ENCODE measurements at places on chromosomes 6 and 20. TPM values are rescaled to one million over a fixed set of nuclear protein-coding genes. Genes with fewer than 3 reads are reported as not detected.
A peak's percentile ranks its signal among the peaks of the same experiment; 100 is the strongest.

Gene ERVFRD-1
- total RNA-seq: not detected

DNA sequence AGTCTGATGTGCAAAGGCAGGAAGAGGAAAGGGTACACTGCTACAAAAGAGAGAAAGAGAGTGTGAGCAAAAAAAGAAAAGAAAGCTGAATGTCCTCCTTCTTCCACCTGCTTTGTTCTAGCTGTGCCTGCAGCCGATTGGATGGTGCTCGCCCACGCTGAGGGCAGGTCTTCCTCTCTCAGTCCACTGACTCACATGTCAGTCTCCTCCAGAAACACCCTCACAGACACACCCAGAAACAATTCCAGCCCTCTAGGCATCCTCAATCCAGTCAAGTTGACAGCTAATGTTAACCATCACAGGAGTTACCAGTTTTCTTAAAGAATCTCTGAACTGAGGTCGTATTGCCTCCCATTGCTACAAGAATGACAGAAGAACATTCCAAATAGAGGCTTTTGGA, 411.9 kb upstream of the SASH1 start:
- no peak for DNase-seq

DNA sequence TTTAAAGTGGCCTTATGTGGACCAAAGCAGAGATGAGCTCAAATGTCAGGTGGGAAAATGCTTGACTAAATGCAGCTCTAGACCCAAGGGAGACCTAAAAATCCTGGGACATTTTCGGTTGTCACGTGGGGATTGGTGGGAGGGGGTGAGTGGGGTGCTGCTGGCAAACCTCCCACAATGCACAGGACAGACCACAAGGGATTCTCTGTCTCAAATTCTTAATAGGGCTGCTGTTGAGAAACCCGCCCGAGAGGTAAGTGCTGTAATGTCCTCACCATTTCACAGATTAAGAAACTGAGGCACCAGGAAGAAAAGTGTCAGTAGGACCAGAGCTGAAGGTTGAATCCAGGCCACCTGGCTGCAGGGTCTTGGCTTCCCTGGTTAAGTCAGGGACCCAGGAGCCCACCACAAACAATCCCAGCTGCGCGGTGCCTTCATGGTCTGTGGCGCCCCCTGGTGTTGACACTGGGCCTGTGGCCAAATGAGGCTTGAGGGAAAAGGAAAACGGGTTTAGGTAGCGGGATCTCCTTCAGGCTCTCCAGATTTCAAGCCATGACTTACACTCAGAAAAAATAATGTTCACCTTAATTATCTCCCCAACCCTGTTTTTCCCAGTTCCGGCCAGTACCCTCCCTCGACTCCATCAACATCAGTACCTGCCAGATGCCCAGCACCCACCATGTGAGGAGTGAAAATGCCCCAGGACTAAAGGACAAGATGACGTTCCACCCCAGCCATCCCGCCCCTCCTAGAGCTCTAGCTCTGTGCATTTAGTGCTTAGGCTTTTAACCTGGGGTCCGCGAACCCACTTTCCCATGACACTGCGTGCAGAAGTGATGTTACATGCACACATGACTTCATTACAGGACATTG, 7.2 kb downstream of the HLA-G start:
- DNase-seq: no peak

GRCh38 chr6:113669606-113670005, 187.5 kb upstream of the MARCKS start:
- no peak for DNase-seq

DNA sequence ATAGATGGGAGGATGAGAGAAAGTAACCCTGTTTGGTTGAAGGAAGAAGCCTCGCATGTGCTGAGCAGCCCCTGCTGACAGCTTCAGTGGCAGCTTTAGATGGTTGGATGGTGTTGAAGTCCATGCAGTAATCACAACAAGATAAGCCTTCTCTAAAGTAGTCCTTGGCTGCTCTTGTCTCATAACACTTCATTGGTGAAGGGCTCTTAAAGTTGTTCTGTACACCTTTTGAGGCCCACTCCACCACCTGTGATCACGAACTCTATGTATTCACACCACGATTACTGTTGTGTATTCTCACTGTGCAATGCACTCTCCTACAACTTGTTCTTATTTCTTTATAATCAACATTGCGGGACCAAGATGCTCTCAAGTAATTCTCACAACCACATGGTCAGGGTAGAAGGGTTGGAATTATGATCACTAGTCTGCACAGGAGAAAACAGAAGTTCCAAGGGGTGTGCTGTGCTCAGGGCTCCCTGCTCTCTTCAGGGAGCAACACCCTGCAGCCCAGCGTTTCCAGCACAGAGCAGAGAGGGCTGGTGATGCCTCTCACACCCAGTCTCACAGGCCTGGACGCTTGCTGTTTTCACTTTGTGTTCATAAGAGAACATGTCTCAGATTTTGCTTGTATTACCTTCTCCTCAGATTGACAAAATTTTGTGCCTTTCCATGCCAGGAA, 294.4 kb downstream of the SMOC2 start:
- no peak for DNase-seq

GRCh38 chr6:10972196-10972595, 71.9 kb downstream of the ELOVL2 start:
- no peak for DNase-seq

GRCh38 chr20:41330343-41330720, 10.3 kb upstream of the LPIN3 start:
- no peak for DNase-seq

DNA sequence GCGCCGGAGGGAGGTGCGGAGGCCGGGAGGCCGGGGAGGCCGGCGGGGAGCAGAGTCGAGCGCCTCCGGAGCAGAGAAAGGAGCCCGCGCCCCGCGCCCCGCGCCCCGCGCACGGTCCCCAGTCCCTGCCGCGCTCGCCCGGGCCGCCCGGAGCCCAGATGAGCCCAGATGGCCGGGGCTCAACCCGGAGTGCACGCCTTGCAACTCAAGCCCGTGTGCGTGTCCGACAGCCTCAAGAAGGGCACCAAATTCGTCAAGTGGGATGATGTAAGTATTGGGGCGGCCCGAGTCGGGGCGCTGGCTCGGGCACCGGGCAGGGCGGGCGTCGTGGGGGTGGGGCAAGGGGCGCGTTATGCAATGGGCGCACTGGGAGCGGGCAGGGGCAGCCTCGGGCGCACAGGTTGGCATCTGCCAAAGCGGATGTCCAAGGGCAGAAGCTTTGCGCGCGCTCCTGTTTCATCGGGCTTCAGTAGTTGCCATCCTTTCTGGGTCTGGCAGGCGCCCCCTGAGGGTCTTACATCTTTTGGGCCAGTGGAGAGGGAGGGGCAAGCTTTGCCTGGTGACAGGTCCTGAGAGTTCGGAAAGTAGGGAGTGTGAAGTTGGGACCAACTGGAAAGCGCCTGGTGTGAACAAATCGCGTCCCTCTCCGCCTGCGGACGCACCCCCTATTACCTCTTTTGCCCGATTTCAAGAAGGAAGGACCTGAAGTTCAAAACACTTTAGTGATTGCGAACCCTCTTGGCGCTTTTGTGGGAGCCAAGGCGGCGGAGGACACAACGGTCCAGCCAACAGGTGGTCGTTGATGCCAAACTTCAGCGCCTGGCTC, 631 bp downstream of the PLCB1 start:
- DNase-seq: peak; percentile 83

Gene MCUR1
- total RNA-seq: 13.2 TPM

DNA sequence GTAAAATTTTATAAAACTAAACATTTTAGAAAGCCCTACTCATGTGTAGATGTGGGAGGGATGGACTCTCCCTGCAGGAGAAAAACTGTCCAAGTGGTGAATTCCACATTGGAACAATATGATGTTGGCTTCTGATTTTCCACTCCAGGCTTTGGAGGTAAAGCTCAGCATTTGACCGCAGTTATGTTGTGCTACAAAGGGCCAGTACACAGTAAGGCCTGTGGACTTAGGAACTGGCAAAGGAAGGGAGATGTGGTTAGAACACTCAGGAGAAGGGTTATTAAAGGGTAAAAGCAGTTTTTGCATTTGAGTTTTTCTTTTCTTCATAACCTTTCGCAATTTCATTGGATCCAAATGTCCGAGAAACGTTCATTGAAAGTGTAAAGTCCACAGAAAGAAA, 150.3 kb upstream of the SASH1 start:
- no peak for DNase-seq

Gene UBE2J1
- 33.2 TPM for total RNA-seq

GRCh38 chr20:25061103-25061799, 3.3 kb upstream of the ACSS1 start:
- DNase-seq: peak; percentile 50

DNA sequence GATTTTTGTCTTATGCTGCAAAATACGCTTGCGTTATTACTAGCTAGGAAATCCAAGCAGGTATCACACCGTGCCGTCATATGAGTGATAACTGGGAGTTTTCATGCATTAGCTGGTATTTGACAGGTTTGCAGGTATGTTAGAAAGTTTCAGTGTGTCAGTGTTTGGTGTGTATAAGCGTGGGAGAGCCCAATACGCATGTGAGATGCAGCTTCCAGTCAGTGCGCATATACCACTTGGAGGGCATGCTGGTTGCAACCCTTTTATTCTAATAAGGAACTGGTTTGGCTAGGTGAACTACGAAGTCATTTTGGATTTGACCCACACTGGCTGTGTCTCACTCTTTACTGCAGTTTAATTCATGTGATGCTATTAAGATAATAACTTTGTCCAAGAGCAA, 35.1 kb downstream of the JARID2 start:
- DNase-seq: no peak

DNA sequence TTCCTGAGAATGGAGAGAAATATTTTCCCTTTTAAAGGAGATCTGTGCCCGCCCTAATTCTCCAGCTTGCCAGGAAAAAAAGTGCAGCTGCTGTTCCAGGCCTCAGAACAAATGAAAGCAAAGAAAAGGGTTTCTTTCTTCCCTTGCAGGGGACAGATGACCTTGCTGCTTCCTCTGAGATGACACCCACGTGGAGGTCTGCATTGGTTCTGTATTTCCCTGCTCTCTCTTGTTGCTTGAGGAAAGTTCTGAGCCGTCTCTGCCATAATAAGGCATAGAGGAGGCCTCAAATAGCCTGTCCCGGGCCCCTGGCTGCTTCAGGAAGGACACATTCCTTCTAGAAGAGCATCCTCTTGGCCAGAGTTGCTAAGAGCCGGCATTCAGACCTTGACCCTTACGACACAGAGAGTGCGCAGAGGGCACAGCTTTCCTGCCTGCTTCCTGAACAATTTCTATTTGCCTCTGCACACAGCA, 501.8 kb upstream of the SULF2 start:
- DNase-seq: no peak

GRCh38 chr6:10621213-10621612, 73.2 kb downstream of the C6orf52 start:
- no peak for DNase-seq

GRCh38 chr6:127180426-127180825, 62.0 kb downstream of the RSPO3 start:
- no peak for DNase-seq

Data from sigmoid colon (tissue), 7 donors.